Large intestine (tissue), 12 donors: ENCODE measurements at places on chromosomes 5 and 9. TPM values are rescaled to one million over a fixed set of nuclear protein-coding genes. Genes with fewer than 3 reads are reported as not detected.
A peak's percentile ranks its signal among the peaks of the same experiment; 100 is the strongest.

The TNFAIP8 gene
- 17.1 TPM for polyA plus RNA-seq

The LEAP2 gene
- 12.3 TPM for polyA plus RNA-seq

DNA sequence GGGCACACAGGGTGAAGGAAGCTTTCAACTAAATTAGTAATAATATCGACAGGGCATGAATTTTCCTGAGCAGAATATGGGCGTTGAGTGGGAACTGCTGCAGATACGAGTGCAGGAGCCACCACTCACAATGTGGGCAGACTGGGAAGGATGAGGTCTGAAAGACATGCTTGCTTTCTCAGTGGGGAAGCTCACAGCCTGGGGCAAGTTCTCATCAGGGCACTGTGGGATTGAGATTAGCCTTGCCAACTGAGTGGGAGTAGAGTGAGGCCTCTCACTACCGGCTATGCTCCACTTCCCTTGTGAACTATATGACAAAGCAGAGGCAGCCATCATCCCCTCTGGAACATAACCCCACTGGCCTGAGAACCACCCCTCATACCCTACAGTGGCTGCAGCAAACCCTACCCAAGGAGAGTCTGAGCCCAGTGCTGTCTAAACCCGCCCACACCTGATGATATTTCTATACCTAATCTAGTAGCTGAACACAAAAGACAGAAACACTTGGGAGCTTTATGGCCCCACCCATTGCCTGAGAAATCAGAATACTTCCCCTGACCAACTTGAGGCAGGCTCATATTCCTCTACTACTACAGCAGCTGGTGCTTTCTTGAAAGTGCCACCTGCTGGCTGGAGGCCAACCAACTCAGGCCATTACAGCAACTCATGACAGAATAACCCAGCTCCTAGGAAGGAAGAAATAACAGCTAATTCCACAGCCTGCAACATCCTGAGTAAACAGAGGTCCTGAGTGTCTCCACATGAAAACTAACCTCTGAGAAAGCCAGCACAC is 173.7 kb upstream of the SPEF2 start:
- H3K36me3 ChIP-seq: no peaks in the 10 kb centered on the region
- no peaks in the 10 kb centered on the region for H3K27me3 ChIP-seq
- H3K27ac ChIP-seq: no peak overlapping the region
- no peak overlapping the region for H3K4me3 ChIP-seq

DNA sequence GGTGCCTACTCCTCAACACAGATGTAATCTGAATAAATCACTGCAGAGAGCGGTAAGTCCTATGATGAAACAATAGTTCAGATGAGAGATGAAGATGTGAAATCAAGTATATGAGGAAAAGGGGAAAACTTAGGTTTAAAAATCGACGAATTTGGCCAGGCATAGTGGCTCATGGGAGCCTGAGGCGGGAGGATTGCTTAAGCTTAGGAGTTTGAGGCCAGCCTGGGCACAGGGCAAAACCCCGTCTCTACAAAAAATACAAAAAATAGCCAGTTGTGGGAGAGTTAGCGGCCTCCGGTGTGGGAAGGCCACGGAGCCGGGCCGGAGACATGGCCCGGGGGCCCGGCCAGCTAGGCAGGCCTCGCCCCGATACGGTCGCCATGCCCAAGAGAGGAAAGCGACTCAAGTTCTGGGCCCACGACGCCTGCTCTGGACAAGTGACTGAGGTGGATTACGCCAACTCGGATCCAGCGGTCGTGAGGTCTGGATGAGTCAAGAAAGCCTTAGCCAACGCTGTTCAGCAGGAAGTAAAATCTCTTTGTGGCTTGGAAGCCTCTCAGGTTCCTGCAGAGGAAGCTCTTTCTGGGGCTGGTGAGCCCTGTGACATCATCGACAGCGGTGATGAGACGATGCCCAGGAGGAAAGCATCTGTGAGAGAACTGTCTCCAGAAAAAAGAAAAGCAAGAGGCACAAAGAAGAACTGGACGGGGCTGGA is 62.8 kb upstream of the SUB1 start:
- H3K27ac ChIP-seq: no peak overlapping the region
- H3K27me3 ChIP-seq: no peaks in the 10 kb centered on the region
- no peak overlapping the region for H3K4me3 ChIP-seq

- no peaks in the 10 kb centered on the region for H3K27me3 ChIP-seq
- peaks cover 20% of the 10 kb centered on the region for H3K4me1 ChIP-seq
- peak overlapping the region; percentile 2 for H3K27ac ChIP-seq
- no peak overlapping the region for H3K4me3 ChIP-seq
- H3K36me3 ChIP-seq: no peaks in the 10 kb centered on the region
These were observed 183.6 kb downstream of the GADD45G start for GRCh38 chr9:89788434-89788833.

The OBP2B gene
- not detected for polyA plus RNA-seq

GRCh38 chr9:106291786-106292185 is 571.2 kb upstream of the ZNF462 start:
- H3K4me1 ChIP-seq: no peaks in the 10 kb centered on the region
- H3K27me3 ChIP-seq: no peaks in the 10 kb centered on the region
- DNase-seq: no peak
- H3K36me3 ChIP-seq: no peaks in the 10 kb centered on the region

- peaks cover 82% of the 10 kb centered on the region for H3K36me3 ChIP-seq
- no peak overlapping the region for H3K4me3 ChIP-seq
- peaks cover 6% of the 10 kb centered on the region for H3K4me1 ChIP-seq
- H3K27me3 ChIP-seq: no peaks in the 10 kb centered on the region
These were observed 38.0 kb downstream of the HMGXB3 start for GRCh38 chr5:150038547-150038946.

- peak; percentile 28 for DNase-seq
- H3K4me1 ChIP-seq: no peaks in the 10 kb centered on the region
These were observed 292.9 kb upstream of the MSX2 start for GRCh38 chr5:174431504-174431903.

DNA sequence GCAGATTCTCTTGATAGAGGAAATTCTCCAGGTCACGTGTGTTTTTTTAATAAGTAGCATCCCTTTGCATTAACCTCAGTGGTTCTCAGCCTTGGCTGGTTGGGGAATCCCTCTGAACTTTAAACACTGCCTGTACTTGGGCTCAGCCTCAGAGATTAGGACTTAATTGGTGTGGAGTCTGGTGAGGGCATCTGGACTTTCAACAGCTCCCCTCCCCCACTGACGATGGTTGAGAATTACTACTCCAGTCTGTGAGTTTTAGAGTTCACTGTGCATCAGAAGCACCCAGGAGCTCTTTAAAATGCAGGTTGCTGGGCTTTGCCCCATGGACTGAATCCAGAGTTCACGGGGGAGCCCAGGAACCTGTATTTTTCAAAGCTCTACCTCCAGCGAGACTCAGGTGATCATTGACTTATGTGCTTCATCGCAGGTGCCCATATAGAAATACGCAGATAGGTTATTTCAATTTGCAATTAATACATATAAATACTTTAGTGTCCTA is 71.4 kb downstream of the DAPK1 start:
- no peaks in the 10 kb centered on the region for H3K36me3 ChIP-seq
- no peaks in the 10 kb centered on the region for H3K27me3 ChIP-seq
- H3K4me1 ChIP-seq: peaks cover 40% of the 10 kb centered on the region

The CBY3 gene
- 1.2 TPM for polyA plus RNA-seq

DNA sequence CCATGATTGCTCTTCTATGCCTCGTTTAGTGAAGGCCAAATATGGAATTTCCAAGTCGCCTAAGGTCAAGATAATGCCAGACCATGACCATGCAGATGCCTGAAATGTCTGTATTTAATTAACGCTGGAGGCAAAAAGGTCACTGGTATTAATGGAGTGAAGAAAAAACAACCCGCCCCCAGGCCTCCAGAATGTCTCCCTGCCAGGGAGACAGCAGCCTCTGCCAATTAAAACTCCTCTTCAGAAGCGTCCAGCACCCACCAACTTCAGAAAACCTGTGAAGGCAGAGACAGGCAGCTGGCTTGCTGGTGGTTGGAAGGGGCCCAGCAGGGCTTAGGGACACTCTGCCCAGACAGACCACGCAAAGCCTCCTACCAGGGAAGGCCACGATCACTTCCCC is 94.4 kb downstream of the VAV2 start:
- H3K27ac ChIP-seq: no peak overlapping the region
- peaks cover 5% of the 10 kb centered on the region for H3K36me3 ChIP-seq
- peaks cover 20% of the 10 kb centered on the region for H3K4me1 ChIP-seq
- H3K27me3 ChIP-seq: no peaks in the 10 kb centered on the region

DNA sequence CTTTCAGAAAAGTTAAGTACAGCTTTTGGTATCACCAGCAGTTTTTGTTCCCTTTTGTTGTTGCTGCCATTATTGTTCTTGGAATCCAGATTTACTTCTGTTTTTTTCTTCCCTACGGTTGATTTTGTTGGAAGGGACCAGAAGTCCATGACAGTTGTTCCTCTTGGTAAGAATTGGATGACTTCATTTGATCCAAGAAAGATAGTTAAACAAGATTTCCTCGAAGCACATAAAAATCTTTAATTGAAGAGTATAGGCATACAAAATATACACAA is 65.4 kb downstream of the CDC42SE2 start:
- no peak overlapping the region for H3K4me3 ChIP-seq
- no peak for DNase-seq
- peaks cover 2% of the 10 kb centered on the region for H3K36me3 ChIP-seq
- no peak overlapping the region for H3K27ac ChIP-seq
- no peaks in the 10 kb centered on the region for H3K27me3 ChIP-seq

- no peak overlapping the region for H3K4me3 ChIP-seq
- DNase-seq: no peak
- H3K27ac ChIP-seq: no peak overlapping the region
- peaks cover 31% of the 10 kb centered on the region for H3K36me3 ChIP-seq
- H3K27me3 ChIP-seq: peaks cover 15% of the 10 kb centered on the region
- H3K4me1 ChIP-seq: peaks cover 11% of the 10 kb centered on the region
These were observed 2.6 kb downstream of the HDAC3 start for GRCh38 chr5:141633871-141634561.

DNA sequence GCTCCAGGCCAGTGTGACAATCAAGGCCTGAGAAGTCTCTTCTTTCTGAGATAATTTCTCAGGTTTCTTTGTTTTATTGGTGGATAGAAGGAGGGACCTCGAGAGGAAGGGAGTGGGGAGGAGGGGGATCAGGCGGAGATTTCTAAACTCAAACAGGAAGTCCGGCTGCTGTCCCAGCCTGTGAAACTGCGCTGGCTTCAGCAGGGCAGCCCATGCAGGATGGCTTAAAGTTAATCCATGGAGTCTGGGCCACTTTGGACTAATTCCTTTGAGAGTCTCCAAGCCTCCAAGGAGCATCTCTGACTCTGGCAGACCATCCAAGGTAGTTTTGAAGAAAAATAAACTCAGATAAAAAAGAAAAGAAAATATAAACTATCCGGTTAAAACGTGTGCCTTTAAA is 378.5 kb downstream of the MLLT3 start:
- H3K36me3 ChIP-seq: no peaks in the 10 kb centered on the region
- H3K27me3 ChIP-seq: no peaks in the 10 kb centered on the region
- no peak overlapping the region for H3K27ac ChIP-seq
- DNase-seq: no peak
- H3K4me3 ChIP-seq: no peak overlapping the region

DNA sequence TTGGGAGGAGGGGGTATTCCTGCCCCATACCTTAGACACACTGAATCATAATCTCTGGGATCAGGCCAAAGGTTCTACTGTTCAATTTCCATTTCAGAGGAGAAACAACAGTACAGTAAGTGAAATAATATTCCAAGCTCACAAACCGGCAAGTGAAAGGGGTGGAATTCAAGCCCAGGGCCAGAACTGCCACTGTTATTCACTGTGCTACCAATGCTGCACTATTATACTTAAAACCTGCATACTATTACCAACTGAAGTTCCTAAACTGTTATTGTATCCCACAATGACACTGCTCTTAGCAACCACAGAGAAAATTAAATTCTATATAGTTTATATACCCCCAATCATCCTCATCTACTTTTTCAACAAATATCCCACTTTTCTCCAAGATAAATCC is 24.6 kb downstream of the SSBP2 start:
- DNase-seq: no peak
- no peaks in the 10 kb centered on the region for H3K4me1 ChIP-seq
- H3K27ac ChIP-seq: no peak overlapping the region
- H3K27me3 ChIP-seq: no peaks in the 10 kb centered on the region
- H3K4me3 ChIP-seq: no peak overlapping the region

DNA sequence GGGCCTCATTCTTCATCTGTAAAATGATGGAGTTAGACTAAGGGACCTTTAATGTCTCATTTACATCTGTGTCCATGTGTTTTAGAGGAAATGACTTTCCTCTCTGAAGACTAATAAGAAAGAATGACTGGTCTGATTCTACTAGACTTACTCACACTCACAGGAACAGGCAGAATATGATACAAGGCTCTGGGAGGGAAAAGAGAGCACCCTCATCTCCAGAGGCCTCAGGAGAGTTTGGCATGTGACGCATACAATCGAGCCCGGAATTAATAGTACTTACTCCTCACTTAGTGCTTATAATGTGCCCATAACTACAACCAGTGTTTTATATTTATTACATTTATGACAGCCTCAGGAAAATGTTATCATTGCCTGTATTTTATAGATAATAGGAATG is 608.7 kb downstream of the KCTD16 start:
- no peak for DNase-seq
- H3K4me3 ChIP-seq: no peak overlapping the region
- H3K36me3 ChIP-seq: no peaks in the 10 kb centered on the region
- H3K27ac ChIP-seq: no peak overlapping the region
- H3K27me3 ChIP-seq: no peaks in the 10 kb centered on the region
